ENCODE measurements at places on chromosomes 7 and 10.

DNA sequence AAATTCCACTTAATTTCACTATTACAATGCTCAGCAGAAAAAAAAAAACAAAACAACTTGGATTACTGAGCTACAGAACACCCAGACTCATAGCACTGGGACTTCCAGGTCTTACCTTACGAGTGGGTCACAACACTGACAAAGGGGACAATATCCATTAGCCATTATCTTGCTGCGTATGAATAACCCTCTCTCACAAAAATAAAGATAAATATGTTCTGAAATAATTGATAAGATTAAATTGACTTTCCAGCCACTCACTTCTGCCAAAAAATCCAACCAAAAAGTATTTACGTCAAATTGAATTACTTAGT lies 128.7 kb downstream of the PKD1L1 start:
- no peak for DNase-seq

- no peak for DNase-seq
These were observed 1378.7 kb downstream of the XPNPEP1 start for GRCh38 chr10:108544500-108545120.

- DNase-seq: no peak
These were observed 9.0 kb upstream of the ARPC1B start for GRCh38 chr7:99365318-99366141.

DNA sequence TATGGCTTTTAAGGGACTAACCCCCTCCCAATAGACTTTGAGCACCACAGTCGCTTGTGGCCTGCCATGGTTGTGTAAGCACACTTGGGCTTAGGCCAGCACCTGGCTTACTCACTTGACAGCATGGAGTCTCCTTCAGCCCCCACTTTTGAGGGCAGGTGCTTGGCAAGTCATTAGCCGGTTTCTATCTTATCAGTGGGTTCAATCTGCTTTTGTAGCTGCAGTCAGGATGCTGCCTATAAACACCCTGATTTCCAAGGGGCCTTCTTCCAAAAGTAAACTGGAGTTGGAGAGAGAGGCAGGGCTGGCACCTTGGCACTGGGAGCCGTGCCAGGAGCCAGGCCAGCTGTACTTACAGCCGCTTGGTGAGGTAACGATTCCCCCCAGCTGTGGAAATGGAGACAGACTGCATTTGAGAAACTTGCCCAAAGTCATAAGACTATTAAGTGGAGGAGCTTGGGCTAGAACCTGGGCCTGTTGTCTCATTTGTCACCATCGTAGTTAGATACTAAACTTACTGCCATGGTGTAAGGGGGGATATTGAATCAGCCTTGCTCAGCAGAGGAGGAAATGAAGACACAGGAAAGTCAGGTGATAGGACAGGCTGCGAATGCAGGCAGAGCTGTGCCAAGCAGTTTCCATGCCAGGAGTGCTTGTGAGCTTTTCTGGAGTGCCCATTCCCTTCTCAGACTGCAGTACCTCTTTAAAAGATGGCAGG lies 92.2 kb upstream of the EFCAB10 start:
- peak; percentile 55 for DNase-seq

DNA sequence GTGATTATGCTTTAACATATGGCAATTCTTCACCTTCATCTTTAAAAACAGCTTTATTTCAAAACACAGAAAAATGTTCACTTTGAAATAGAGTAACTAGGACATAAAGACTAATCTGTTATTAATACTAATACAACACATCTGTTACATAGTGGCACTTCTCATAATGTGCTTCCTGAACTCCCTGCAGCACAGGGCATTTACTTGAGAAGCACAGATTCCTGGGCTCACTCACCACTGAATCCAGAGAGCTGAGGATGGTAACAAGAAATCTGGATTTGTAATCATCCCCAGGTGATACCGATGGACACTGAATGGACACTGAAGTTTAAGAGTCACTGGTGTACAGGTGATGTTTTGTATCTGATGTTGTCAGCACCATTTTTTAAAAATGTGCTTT lies 96.1 kb downstream of the COL28A1 start:
- no peak for DNase-seq

DNA sequence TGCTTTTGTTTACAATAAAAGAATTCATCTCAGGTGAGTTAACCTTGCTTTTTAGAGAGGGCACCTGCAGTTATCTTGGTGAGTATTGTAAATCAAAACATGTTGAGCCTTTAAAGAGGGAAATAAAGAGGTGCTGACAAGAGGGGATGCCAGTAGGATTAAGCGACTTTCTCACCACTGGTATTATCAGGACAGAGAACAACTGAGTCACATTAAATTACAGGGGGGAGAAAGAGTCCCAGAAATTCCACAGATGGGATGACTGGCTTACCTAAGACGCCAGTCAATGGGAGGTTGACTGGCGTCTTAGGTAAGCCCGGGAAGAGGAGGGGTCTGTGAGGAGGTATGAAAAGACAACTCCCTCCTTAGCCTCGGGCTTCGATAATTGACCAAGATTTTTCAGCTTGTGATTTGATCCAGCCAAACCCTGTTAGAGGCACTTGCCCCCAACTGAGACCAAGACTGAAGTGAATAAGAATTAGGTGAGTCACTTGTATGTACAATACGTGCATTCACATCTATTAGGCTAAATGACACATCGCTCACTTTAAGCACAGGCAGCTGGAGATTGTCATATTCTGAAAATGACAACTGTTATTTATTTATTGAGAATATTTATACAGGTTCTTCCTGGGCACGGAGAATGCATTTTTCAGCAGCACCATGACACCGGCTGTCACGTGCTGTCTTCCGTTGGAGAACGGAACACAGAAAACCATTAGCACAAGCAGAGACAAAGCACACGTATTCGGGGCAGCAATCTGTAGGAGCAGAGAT lies 117.6 kb downstream of the SEM1 start:
- DNase-seq: no peak

GRCh38 chr7:126696256-126697038 lies 556.3 kb downstream of the GRM8 start:
- DNase-seq: peak; percentile 58

GRCh38 chr10:60896033-60896432 lies 48.0 kb downstream of the RHOBTB1 start:
- no peak for DNase-seq

DNA sequence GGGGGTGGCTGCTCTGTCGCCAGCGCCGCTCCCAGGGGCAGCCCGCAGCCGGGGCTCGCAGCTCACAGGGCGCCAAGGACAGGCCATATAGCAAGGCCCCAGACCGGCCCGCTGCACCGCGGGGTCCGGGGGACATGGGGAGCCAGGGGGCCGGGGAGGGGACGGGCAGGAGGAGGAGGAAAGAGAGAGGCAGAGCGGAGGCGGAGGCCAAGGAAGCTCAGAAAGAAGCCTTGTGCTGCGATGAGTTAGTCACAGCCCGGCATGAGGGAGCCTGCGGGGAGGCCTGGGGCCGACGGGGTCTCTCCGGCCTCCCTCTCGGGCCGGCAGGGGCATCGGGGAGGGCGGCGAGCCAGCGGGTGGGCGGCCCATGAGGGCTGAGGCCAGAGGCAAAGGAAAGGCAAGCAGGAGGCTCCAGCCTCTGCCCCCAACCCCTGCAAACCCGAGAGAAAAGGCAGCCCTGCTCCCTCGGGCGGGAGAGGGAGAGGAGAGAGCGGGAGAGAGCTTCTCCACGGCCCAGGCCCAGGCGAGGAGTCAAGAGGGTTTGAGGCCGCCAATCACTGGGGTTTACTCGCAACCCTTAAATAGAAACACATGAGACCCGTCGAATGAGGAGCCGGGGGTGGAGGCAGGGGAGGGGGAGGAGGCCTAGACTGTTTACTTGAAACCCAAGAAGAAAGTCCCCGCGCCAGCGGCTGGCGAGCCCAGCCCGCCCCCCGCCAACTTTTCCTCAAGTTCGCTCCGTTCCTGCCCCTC lies 167.9 kb downstream of the NEURL1 start:
- DNase-seq: peak; percentile 40

GRCh38 chr7:1693991-1694524 lies 24.0 kb downstream of the ELFN1 start:
- DNase-seq: no peak

- no peak for DNase-seq
These were observed 490.5 kb downstream of the PTPRN2 start for GRCh38 chr7:158097106-158097452.

DNA sequence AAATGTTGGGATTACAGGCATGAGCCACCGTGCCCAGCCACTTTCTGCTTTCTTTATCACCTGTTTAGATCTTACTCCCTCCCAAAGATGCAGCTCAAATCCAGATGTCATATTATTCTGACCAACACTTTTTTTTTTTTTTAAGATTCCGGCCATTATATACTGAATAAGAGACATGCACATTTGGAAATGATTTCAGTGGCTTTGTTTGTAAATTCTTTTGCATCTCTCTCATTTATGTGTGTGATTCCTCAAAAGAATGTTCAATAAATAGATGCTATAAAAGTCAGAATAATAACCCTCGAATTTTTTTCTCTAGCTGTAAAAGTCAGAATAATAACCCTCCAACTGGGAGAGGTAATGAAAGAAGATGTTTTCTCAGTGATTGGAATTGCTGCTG lies 25.4 kb downstream of the HECW1 start:
- DNase-seq: no peak

All from NCI-H1694 (cell line).